ENCODE measurements at places on chromosomes 2 and 18. TPM values are rescaled to one million over a fixed set of nuclear protein-coding genes. Genes with fewer than 3 reads are reported as not detected.

GRCh38 chr2:150598383-150598782 lies 110.9 kb upstream of the RND3 start:
- no peaks in the 10 kb centered on the region for H3K27me3 ChIP-seq
- no peaks in the 10 kb centered on the region for H3K4me1 ChIP-seq
- H3K27ac ChIP-seq = no peak overlapping the region
- no peak overlapping the region for H3K4me3 ChIP-seq
- DNase-seq = no peak
- no peaks in the 10 kb centered on the region for H3K36me3 ChIP-seq

DNA sequence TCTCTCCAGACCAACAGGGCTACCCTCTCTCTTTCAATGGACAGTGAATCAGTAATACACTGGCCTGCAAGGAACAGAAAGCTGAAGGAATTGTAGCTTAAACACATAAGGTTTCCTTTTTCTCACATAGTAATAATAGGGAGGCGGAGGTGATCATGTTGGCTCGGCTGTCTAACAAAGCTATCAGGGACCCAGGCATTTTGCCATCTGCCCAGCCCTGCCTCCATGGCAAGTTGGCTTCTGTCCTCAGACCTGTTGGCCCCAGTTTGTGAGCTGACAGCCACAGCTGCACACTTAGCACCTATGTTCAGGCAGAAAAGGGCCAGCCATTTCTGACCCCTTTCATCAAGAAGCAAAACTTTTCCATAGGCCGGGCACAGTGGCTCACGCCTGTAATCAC lies 2.0 kb upstream of the CHRNG start:
- H3K4me3 ChIP-seq = no peak overlapping the region
- no peak for DNase-seq
- no peak overlapping the region for H3K27ac ChIP-seq
- H3K4me1 ChIP-seq = no peaks in the 10 kb centered on the region
- no peaks in the 10 kb centered on the region for H3K27me3 ChIP-seq
- no peaks in the 10 kb centered on the region for H3K36me3 ChIP-seq

GRCh38 chr18:13804305-13804704 lies 19.6 kb upstream of the MC5R start:
- no peaks in the 10 kb centered on the region for H3K36me3 ChIP-seq
- no peaks in the 10 kb centered on the region for H3K4me1 ChIP-seq
- H3K27ac ChIP-seq = no peak overlapping the region
- H3K27me3 ChIP-seq = peaks cover 8% of the 10 kb centered on the region
- H3K4me3 ChIP-seq = no peak overlapping the region
- DNase-seq = no peak

DNA sequence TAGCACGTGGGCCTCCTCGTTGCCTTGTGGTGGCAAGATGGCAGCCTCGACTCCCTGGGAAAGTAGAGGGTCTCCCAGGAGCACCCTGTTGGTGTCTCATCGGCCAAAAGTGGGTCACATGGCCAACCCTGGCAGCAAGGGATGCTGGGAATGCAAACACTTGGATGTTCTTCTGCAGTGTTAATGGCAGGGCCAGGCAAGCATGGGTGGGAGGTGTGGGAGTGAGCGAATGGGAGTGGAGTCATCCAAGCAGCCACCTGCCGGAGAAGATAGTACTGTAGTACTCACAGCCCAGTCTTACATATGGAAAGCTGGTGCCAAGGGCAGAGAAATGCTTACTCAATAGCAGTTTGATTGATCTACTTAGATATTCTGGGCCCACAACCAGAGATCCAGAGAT lies 122.2 kb downstream of the INHBB start:
- H3K4me1 ChIP-seq = no peaks in the 10 kb centered on the region
- no peaks in the 10 kb centered on the region for H3K36me3 ChIP-seq
- DNase-seq = peak; percentile 7

- H3K27me3 ChIP-seq = no peaks in the 10 kb centered on the region
- H3K4me3 ChIP-seq = no peak overlapping the region
- H3K27ac ChIP-seq = no peak overlapping the region
- H3K4me1 ChIP-seq = no peaks in the 10 kb centered on the region
- no peak for DNase-seq
Observed at GRCh38 chr2:190501231-190501630, 33.3 kb downstream of the NEMP2 start.

- no peaks in the 10 kb centered on the region for H3K4me1 ChIP-seq
- no peak for DNase-seq
- H3K4me3 ChIP-seq = no peak overlapping the region
- H3K27me3 ChIP-seq = no peaks in the 10 kb centered on the region
- H3K36me3 ChIP-seq = no peaks in the 10 kb centered on the region
- no peak overlapping the region for H3K27ac ChIP-seq
Observed at GRCh38 chr18:52484977-52485376, 145.0 kb downstream of the DCC start.

- no peak overlapping the region for H3K27ac ChIP-seq
- no peak for DNase-seq
Observed at GRCh38 chr2:75287624-75288316, 88.5 kb upstream of the TACR1 start.

DNA sequence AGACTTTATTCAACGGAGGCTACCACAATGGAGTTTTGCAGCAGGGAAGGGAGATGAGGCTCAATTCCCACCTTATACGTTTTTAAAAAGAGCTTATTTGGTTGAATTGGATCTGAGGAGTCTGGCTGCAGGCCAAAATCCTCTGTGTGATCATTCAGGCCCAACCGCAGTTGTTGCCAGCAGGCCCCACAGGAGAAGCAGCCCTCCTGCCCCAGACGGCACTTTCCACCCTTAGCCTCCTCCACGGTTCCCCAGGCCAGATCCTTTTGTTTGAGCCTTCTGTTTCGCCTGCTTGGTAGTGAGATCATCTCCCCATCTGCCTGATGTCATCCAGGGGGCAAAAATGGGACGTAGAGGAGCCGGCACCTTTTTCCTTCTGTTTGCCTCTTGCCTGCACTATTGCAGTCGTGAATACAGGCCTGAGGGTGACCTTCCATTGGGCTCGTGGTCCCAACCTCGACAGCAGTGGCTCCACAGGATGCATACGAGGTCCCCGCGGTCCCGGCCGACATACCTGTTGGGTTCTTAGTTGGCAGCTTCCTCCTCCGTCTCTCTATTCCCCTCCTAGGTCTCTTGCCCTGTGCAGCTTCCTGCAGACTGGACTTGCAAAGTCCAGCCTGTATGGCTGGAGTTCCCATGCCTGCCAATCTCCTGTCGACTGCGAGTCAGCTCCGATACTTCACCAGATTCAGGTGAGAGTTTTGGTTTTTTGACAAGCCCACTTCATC lies 9.3 kb upstream of the GPR35 start:
- H3K36me3 ChIP-seq = no peaks in the 10 kb centered on the region
- H3K4me3 ChIP-seq = no peak overlapping the region
- H3K4me1 ChIP-seq = peaks cover 30% of the 10 kb centered on the region

- no peaks in the 10 kb centered on the region for H3K27me3 ChIP-seq
- H3K4me3 ChIP-seq = no peak overlapping the region
- DNase-seq = no peak
- H3K36me3 ChIP-seq = no peaks in the 10 kb centered on the region
Observed at GRCh38 chr2:221914334-221914880, 342.3 kb upstream of the EPHA4 start.

DNA sequence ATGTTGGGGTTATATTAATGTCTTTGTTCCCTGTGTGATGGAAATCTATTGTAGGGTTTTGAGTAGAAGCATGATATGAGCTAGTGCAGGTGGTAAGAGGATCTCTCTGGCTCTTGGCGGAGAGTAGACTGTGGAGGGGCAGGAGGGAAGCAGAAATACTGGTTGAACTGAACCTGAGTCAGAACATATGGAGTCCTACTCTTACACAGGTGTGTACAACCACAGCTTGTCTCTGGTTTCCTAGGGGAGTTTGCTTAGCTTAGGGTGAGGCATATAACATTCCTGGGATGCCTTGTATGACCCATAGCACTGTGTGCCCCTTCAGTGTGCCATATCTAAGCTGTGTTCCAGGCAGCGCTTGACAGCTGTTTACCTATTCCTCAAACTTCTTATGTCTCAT lies 97.3 kb upstream of the GCFC2 start:
- no peak overlapping the region for H3K27ac ChIP-seq
- no peaks in the 10 kb centered on the region for H3K4me1 ChIP-seq
- H3K36me3 ChIP-seq = no peaks in the 10 kb centered on the region
- DNase-seq = no peak

GRCh38 chr18:58898010-58898799 lies 33.5 kb downstream of the ZNF532 start:
- no peak overlapping the region for H3K27ac ChIP-seq
- no peaks in the 10 kb centered on the region for H3K36me3 ChIP-seq
- DNase-seq = no peak

DNA sequence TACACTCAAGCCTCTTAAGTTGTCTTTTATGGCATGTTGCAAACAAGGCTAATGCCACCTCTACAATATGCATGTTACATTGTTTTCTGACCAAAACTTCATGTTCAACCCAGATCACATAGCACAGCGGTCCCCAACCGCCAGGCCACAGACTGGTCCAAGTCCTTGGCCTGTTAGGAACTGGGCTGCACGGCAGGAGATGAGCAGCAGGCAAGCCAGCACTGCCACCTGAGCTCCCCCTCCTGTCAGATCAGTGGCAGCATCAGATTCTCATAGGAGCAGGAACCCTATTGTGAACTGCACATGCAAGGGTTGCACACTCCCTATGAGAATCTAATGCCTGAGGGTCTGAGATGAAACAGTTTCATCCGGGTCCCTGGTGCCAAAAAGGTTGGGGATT lies 324.8 kb upstream of the CHAC2 start:
- no peak for DNase-seq
- no peak overlapping the region for H3K27ac ChIP-seq
- H3K4me1 ChIP-seq = no peaks in the 10 kb centered on the region
- H3K36me3 ChIP-seq = no peaks in the 10 kb centered on the region
- no peak overlapping the region for H3K4me3 ChIP-seq

DNA sequence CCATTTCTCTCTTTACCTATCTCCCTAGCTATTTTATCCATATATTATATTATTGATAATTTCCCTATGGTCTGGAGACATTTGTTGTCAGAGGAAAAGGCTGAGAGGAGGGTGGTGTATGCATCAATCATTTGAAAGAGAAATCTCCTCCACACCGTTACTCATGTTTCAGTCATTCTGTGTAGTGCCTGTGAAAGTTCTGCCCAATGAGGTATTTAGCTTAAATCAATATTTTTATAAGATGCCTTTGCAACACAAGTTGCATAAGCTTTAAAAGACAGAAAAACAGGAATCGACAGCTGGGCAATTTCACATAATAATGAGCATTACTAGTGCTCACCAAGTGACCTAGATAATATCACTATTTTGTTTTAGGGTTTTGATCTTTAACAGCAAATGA lies 363.7 kb upstream of the FSIP2 start:
- H3K27me3 ChIP-seq = no peaks in the 10 kb centered on the region
- no peaks in the 10 kb centered on the region for H3K36me3 ChIP-seq

DNA sequence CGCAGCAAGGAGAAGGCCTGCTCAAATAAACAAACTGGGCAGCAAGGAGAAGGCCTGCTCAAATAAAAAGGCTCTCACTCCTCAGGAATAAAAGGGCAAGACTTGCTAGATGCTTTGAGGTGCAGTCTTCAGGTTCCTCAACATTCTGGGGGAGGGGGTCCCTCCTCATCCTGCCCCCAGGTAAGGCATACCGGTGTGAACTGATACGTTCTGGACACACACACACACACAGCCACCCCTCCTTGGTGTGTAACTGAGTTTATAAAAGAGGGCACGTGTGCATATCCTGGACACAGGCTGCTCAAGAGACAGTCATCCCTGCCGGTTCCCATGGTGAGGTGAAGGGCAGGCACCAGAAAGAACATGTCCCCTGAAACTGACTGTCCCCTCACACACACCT lies 4.5 kb downstream of the TEX261 start:
- H3K4me3 ChIP-seq = no peak overlapping the region
- H3K4me1 ChIP-seq = peaks cover 15% of the 10 kb centered on the region
- DNase-seq = no peak
- no peak overlapping the region for H3K27ac ChIP-seq
- no peaks in the 10 kb centered on the region for H3K27me3 ChIP-seq

- no peaks in the 10 kb centered on the region for H3K27me3 ChIP-seq
- DNase-seq = no peak
- no peak overlapping the region for H3K27ac ChIP-seq
- H3K36me3 ChIP-seq = no peaks in the 10 kb centered on the region
Observed at GRCh38 chr2:14673351-14673875, 40.9 kb downstream of the LRATD1 start.

GRCh38 chr2:119958670-119959268 lies 54.1 kb upstream of the EPB41L5 start:
- H3K4me1 ChIP-seq = no peaks in the 10 kb centered on the region
- peaks cover 36% of the 10 kb centered on the region for H3K36me3 ChIP-seq
- no peaks in the 10 kb centered on the region for H3K27me3 ChIP-seq
- H3K27ac ChIP-seq = no peak overlapping the region

- H3K27ac ChIP-seq = peak overlapping the region; percentile 96
- peak; percentile 55 for DNase-seq
- H3K4me1 ChIP-seq = peaks cover 44% of the 10 kb centered on the region
- no peaks in the 10 kb centered on the region for H3K27me3 ChIP-seq
- H3K4me3 ChIP-seq = peak overlapping the region; percentile 88
Observed at GRCh38 chr2:231709636-231709980, 1.3 kb downstream of the PTMA start.

DNA sequence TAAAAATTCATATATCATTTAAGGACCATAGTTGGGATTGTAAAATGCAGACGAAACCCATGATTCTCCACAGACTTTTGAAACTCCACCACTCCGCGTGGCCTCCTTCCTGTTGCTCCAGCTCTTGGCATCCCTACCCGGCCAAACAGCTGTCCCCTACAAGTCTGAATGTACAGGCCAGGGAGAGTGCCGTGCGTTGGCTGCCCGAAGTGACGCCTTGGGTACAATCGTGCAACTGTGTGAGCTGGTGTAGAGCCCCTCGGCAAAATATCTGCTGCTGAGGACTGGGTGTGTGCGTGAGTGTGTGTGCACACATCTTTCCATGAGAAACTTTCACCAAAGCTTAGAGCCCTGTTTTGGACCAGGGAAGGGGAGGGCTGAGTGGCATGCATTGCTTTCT lies 43.8 kb upstream of the ZNF516 start:
- H3K4me1 ChIP-seq = no peaks in the 10 kb centered on the region
- DNase-seq = no peak
- no peaks in the 10 kb centered on the region for H3K36me3 ChIP-seq
- H3K27me3 ChIP-seq = no peaks in the 10 kb centered on the region
- no peak overlapping the region for H3K27ac ChIP-seq

DNA sequence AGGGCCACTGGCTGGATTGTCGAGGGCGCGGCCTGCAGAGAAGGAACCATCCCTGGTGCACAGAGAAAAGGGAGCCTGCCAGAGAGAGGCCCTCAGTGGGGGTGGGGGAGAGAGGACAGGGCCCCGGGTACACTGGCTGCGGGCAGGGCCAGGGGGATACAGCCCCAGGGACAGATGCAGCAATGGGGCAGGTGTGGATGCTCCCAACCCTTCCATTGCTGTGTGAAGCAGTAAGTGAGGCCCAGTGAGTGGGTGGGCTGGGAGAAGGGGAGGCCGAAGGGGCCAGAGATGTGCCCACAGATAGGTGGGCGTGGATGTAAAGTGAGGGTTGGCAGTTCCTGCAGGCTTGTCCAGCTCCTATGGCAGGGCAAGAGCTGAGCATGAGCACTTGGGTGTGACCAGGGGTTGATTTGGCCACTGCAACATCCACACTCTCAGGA lies 7.4 kb downstream of the AGXT start:
- H3K4me1 ChIP-seq = no peaks in the 10 kb centered on the region
- H3K27me3 ChIP-seq = no peaks in the 10 kb centered on the region
- no peaks in the 10 kb centered on the region for H3K36me3 ChIP-seq
- no peak overlapping the region for H3K4me3 ChIP-seq
- DNase-seq = no peak

CXCR1 gene
- total RNA-seq = not detected

CFAP65 gene
- not detected for total RNA-seq

SMCHD1 gene
- total RNA-seq = 93.7 TPM

C18orf54 gene
- total RNA-seq = 10.1 TPM

RAB31 gene
- 0.57 TPM for total RNA-seq

NPHP1 gene
- 1.9 TPM for total RNA-seq

CD226 gene
- total RNA-seq = 158 TPM
